ENCODE measurements at places on chromosomes 12 and 14. TPM values are rescaled to one million over a fixed set of nuclear protein-coding genes. Genes with fewer than 3 reads are reported as not detected.
A peak's percentile ranks its signal among the peaks of the same experiment; 100 is the strongest.

- no peaks in the 10 kb centered on the region for H3K36me3 ChIP-seq
- no peak overlapping the region for H3K27ac ChIP-seq
- DNase-seq: no peak
- no peak overlapping the region for H3K4me3 ChIP-seq
- no peaks in the 10 kb centered on the region for H3K4me1 ChIP-seq
These were observed 436.0 kb upstream of the FBXO33 start for GRCh38 chr14:39868251-39868650.

GRCh38 chr14:105398726-105399465, 558 bp downstream of the TEX22 start:
- peak overlapping the region; percentile 86 for H3K27ac ChIP-seq
- peak overlapping the region; percentile 98 for H3K4me3 ChIP-seq
- no peaks in the 10 kb centered on the region for H3K27me3 ChIP-seq
- H3K4me1 ChIP-seq: peaks cover 26% of the 10 kb centered on the region
- peaks cover 4% of the 10 kb centered on the region for H3K36me3 ChIP-seq

- no peak overlapping the region for H3K4me3 ChIP-seq
- H3K27ac ChIP-seq: no peak overlapping the region
- no peak for DNase-seq
- no peaks in the 10 kb centered on the region for H3K36me3 ChIP-seq
- peaks cover 14% of the 10 kb centered on the region for H3K4me1 ChIP-seq
- peaks cover 14% of the 10 kb centered on the region for H3K27me3 ChIP-seq
These were observed 7.9 kb upstream of the CEP170B start for GRCh38 chr14:104856869-104857860.

- peaks cover 31% of the 10 kb centered on the region for H3K36me3 ChIP-seq
- DNase-seq: no peak
- H3K4me1 ChIP-seq: peaks cover 20% of the 10 kb centered on the region
- H3K27ac ChIP-seq: no peak overlapping the region
These were observed 107.3 kb downstream of the FOXN3 start for GRCh38 chr14:89309670-89310177.

- H3K27me3 ChIP-seq: no peaks in the 10 kb centered on the region
- DNase-seq: no peak
- H3K4me3 ChIP-seq: no peak overlapping the region
These were observed 153.7 kb upstream of the SLC38A2 start for GRCh38 chr12:46526233-46526632.

DNA sequence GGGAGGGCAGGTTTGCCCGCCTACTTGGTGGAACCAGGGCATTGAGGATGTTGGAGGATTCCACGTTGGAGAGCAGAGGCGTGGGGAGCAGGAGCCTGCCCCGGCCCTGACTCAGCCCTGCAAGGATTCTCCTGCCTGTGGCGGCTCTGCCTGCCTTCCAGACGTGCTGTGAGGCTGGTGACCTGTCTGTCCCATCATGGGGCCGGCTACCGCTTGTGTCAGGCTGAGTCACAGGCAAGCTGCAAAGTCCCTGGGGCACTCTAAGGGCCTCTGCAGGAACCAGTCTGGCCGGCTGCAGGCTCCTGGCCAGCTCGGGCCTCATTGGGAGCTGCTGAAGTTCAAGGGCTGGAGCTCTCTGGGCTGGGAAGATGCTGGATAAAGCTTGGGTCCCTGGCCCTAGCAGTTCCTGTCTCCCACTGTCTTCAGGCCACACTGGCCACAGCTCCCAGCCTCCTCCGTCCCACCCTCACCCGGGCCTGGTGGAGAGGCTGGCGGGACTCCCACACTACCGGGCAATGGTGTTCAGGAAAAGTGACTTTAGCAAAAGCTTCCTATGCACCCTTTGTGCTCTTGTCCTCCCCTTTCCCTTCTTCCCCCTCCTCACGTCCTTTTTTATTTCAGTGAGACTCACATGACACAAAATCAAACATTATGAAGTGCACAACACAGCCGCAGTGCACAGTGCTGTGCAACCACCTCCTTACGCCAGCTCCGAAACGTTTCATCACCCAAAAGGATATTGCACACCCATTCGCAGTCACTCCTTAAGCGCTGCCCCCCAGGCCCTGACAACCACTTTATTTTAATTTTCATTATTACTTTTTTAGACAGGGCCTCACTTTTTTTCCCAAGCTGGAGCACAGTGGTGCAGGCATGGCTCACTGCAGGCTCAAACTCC, 22.0 kb upstream of the ULK1 start:
- H3K4me1 ChIP-seq: peaks cover 9% of the 10 kb centered on the region
- H3K27me3 ChIP-seq: peaks cover 11% of the 10 kb centered on the region
- no peak for DNase-seq
- H3K27ac ChIP-seq: no peak overlapping the region
- no peaks in the 10 kb centered on the region for H3K36me3 ChIP-seq

DNA sequence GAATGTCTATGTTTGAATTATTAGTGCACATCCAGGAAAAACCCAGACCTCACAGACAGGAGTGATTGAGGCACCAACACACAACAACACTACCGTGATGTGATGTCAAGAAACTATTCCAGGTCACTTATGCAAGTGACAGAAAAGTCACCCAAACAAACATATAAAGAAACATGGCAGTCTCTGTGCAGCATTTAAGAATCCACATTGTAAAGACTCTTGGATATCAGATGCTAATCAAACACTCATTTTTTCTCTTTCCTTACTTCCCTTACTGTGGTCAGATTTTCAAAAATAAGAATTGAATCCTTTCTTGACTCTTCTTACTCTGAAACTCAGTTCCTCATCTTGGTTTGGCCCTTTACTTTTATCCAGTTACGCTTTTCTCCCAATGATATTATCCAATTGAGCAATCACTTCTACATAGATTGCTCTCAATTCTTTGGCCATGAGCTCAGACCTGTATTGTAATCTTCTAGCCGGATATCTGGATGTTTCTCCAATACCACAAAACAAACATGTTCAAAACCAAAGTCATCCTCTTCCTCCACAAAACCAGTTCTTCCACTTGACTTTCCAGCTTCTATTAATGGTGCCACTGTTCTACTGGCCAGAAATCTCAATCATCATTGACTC, 115.4 kb downstream of the DUSP6 start:
- H3K36me3 ChIP-seq: no peaks in the 10 kb centered on the region
- DNase-seq: no peak
- no peaks in the 10 kb centered on the region for H3K27me3 ChIP-seq
- H3K27ac ChIP-seq: no peak overlapping the region
- no peaks in the 10 kb centered on the region for H3K4me1 ChIP-seq
- no peak overlapping the region for H3K4me3 ChIP-seq

DNA sequence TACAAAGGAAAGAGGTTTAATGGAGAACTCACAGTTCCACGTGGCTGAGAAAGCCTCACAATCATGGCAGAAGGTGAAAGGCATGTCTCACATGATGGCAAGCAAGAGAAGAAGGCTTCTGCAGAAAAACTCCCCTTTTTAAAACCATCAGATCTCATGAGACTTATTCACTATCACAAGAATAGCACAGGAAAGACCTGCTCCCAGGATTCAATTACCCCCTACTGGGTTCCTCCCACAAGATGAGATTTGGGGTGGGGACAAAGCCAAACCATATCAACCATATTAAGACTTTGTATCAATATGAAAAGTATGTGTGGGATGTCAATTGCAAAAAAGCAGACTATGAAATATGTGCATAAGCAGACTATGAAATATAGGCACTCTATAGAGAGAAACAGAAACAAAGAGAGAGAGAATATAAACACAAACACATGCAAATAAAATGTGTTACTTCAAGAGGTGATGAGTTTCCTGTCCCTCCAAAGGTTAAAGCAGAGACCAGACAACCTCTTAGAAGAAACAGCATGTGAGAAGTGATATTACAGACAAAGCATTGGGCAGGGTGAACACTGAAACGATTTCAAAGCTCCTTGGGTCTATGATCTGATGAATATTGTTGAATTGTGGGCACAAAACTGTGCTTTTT, 151.2 kb upstream of the KRR1 start:
- peaks cover 30% of the 10 kb centered on the region for H3K4me1 ChIP-seq
- DNase-seq: no peak
- no peaks in the 10 kb centered on the region for H3K36me3 ChIP-seq
- no peak overlapping the region for H3K27ac ChIP-seq
- no peaks in the 10 kb centered on the region for H3K27me3 ChIP-seq

GRCh38 chr12:91889059-91889458, 256.6 kb downstream of the BTG1 start:
- no peaks in the 10 kb centered on the region for H3K36me3 ChIP-seq
- no peaks in the 10 kb centered on the region for H3K27me3 ChIP-seq
- H3K4me1 ChIP-seq: no peaks in the 10 kb centered on the region
- no peak overlapping the region for H3K27ac ChIP-seq

DNA sequence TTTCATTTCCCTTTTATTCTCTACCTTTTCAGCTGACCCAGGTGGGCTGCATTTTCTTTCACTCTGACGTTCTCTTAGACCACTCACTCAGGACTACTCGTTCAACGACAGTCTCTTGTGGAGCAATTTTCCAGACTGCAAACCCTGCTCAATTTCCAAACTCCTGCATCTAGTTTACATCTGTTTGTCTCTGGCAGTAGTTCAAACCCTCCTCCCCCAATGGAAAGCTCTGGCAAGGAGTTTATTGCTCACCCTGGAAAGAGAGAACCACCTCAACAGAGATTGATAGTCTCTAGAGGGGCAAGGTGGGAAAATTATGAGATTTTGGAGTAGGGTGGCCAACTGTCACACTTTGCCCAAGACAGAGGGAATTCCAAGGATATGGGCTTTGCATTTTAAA, 130.2 kb downstream of the TSHR start:
- H3K4me1 ChIP-seq: no peaks in the 10 kb centered on the region
- no peak for DNase-seq
- H3K27ac ChIP-seq: no peak overlapping the region
- no peaks in the 10 kb centered on the region for H3K27me3 ChIP-seq
- H3K4me3 ChIP-seq: no peak overlapping the region

DNA sequence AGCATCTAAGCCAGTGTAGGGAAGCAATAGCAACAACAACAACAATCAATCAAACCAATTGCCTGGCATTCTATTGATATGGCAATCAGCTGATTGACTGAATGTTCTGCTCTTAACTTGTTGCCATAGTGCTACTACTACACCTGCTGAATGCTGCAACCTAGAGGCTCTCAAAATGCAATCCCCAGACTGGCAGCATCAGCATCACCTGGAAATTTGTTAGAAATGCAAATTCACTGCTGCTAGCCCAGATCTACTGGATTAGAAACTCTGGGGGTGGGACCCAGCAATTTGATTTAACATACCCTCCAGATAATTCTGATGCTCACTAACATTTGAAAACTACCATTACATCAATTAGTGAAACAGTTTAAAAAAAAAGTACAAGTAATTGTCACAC, 363.6 kb downstream of the SNAPC1 start:
- no peak for DNase-seq
- H3K27ac ChIP-seq: no peak overlapping the region
- H3K4me1 ChIP-seq: no peaks in the 10 kb centered on the region
- H3K27me3 ChIP-seq: no peaks in the 10 kb centered on the region

DNA sequence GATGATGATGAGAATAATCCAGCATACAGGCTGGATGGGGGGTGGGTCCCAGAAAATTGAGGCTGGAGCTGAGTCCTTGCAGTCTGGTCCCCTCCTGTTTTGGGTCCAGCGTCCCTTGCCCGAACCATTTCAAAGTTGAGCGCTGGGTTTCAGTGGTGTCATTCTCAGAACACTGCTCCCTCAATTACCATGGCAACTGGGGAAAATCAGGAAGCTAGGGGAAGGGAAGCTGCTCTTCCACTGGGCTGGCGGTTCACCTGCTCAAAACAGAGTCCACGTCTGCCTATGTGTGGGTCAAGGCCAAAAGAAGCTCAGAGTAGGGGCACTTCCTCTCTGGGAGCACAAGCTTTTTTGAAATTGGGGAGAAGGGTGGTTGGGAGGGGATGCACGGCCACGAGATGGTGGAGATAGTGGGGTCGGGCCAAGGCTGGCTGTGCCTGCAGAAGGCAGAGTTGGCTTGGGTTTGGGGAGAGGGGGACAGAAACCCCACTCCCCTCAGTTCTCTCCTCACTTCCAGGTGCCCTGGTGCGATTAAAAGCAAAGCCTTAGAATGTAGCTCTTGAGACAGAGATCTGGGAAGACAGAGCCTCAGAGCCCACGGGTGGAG, 1.7 kb upstream of the NOS1 start:
- H3K27me3 ChIP-seq: peaks cover 32% of the 10 kb centered on the region
- no peak overlapping the region for H3K4me3 ChIP-seq
- DNase-seq: no peak
- H3K27ac ChIP-seq: no peak overlapping the region
- H3K4me1 ChIP-seq: no peaks in the 10 kb centered on the region

GRCh38 chr14:85564841-85565527, 35.0 kb downstream of the FLRT2 start:
- no peaks in the 10 kb centered on the region for H3K27me3 ChIP-seq
- DNase-seq: no peak
- no peak overlapping the region for H3K4me3 ChIP-seq
- H3K27ac ChIP-seq: no peak overlapping the region

DNA sequence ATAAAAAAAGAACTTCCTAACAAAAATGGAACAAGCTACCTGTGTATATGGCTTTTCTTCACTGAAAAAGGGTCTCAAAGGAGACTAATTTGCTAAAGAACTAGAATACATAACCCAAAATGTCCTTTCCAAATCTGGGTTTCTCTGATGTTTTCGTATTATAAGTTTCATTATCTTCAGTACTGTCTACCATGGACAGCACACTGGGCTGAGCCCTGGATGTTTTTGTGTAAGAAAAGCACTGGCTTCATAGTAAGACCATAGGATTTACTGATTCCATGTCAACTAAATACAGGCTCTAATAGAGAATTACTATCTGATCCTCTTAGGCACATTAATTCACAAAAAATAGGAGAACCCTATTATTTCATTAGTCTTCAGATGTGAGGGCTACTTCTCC, 94.3 kb upstream of the GPHB5 start:
- no peaks in the 10 kb centered on the region for H3K27me3 ChIP-seq
- H3K36me3 ChIP-seq: peaks cover 43% of the 10 kb centered on the region
- no peak overlapping the region for H3K27ac ChIP-seq
- no peak for DNase-seq

- H3K4me1 ChIP-seq: no peaks in the 10 kb centered on the region
- no peak overlapping the region for H3K4me3 ChIP-seq
- no peak overlapping the region for H3K27ac ChIP-seq
- no peak for DNase-seq
- H3K27me3 ChIP-seq: no peaks in the 10 kb centered on the region
- H3K36me3 ChIP-seq: peaks cover 11% of the 10 kb centered on the region
These were observed 36.6 kb downstream of the EID3 start for GRCh38 chr12:104340177-104340576.

GRCh38 chr12:32776258-32776657, 20.6 kb upstream of the YARS2 start:
- no peak for DNase-seq
- H3K4me3 ChIP-seq: no peak overlapping the region
- H3K4me1 ChIP-seq: no peaks in the 10 kb centered on the region
- no peak overlapping the region for H3K27ac ChIP-seq

- H3K27me3 ChIP-seq: no peaks in the 10 kb centered on the region
- H3K36me3 ChIP-seq: peaks cover 6% of the 10 kb centered on the region
- peak; percentile 6 for DNase-seq
- H3K4me1 ChIP-seq: no peaks in the 10 kb centered on the region
- H3K4me3 ChIP-seq: no peak overlapping the region
These were observed 50.9 kb upstream of the CCT2 start for GRCh38 chr12:69534389-69534822.

- H3K4me3 ChIP-seq: no peak overlapping the region
- H3K27ac ChIP-seq: peak overlapping the region; percentile 25
- H3K36me3 ChIP-seq: no peaks in the 10 kb centered on the region
These were observed 37.0 kb upstream of the MEG3 start for GRCh38 chr14:100788942-100789341.

Gene MEG3
- not detected for total RNA-seq

Gene SYCP3
- not detected for total RNA-seq

Gene TXNDC16
- 4.3 TPM for total RNA-seq

Gene RNF10
- total RNA-seq: 62.5 TPM

Gene WASHC3
- total RNA-seq: 32.7 TPM

Gene C1R
- 1.7 TPM for total RNA-seq

Gene INHBC
- total RNA-seq: 1.5 TPM

Gene PRH2
- not detected for total RNA-seq

Gene TAS2R13
- 0.46 TPM for total RNA-seq

Gene MDGA2
- total RNA-seq: not detected
